Right lobe of liver (tissue), 6 donors: ENCODE measurements at places on chromosomes 7 and 10. TPM values are rescaled to one million over a fixed set of nuclear protein-coding genes. Genes with fewer than 3 reads are reported as not detected.

- H3K27ac ChIP-seq, result no peak overlapping the region
- no peaks in the 10 kb centered on the region for H3K27me3 ChIP-seq
- DNase-seq, result no peak
- no peaks in the 10 kb centered on the region for H3K4me1 ChIP-seq
- H3K4me3 ChIP-seq, result no peak overlapping the region
Observed at GRCh38 chr10:130630135-130630534, 493.9 kb downstream of the GLRX3 start.

DNA sequence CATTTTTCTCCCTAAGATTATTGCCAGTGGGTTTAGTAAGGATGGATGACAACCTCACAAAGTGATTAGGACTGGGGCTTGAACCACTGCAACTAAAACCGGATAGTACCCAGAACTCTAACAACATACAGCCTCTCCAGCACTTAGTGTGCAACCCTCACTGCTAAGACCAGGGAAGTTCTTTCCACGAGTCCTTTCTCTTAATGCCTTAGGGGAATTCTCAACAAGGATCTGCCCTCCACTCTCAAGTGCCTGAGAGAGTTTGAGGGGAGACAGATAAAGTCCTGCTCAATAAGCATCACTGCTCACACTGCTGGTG, 104.6 kb downstream of the NRP1 start:
- no peaks in the 10 kb centered on the region for H3K4me1 ChIP-seq
- no peaks in the 10 kb centered on the region for H3K27me3 ChIP-seq
- H3K36me3 ChIP-seq, result peaks cover 13% of the 10 kb centered on the region
- DNase-seq, result no peak
- H3K4me3 ChIP-seq, result no peak overlapping the region

GRCh38 chr7:81036057-81036456, 117.2 kb upstream of the SEMA3C start:
- no peaks in the 10 kb centered on the region for H3K27me3 ChIP-seq
- no peaks in the 10 kb centered on the region for H3K4me1 ChIP-seq
- H3K4me3 ChIP-seq, result no peak overlapping the region
- H3K36me3 ChIP-seq, result no peaks in the 10 kb centered on the region

Gene RPS24
- 505 TPM for total RNA-seq

GRCh38 chr7:958221-959200, 4.0 kb upstream of the ADAP1 start:
- DNase-seq, result no peak
- H3K27me3 ChIP-seq, result peaks cover 3% of the 10 kb centered on the region
- H3K4me3 ChIP-seq, result no peak overlapping the region
- H3K27ac ChIP-seq, result no peak overlapping the region
- no peaks in the 10 kb centered on the region for H3K36me3 ChIP-seq

DNA sequence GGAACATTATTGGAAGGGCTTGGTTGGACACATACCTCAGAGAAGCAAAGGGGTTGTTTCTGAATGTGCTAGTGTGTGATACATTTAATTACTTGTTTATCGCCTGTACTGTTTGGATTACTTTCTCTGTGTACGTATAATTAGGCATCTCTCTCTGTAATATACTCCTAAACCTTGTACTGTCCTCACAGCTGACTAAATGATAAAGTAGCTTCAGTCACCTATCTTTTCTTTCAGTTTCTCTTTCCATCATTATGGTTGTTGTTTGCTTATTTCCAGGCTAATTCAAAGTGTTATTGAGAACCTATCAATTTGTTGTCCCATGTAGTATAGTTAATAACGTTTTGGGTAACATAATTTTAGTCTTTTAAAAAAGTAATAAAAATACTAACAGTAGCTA, 34.0 kb downstream of the MXI1 start:
- no peak overlapping the region for H3K4me3 ChIP-seq
- H3K36me3 ChIP-seq, result no peaks in the 10 kb centered on the region
- no peak overlapping the region for H3K27ac ChIP-seq
- DNase-seq, result no peak
- H3K27me3 ChIP-seq, result no peaks in the 10 kb centered on the region

Gene AKR1C2
- total RNA-seq, result 203 TPM

- H3K27me3 ChIP-seq, result no peaks in the 10 kb centered on the region
- no peaks in the 10 kb centered on the region for H3K36me3 ChIP-seq
- H3K27ac ChIP-seq, result no peak overlapping the region
- DNase-seq, result no peak
- H3K4me1 ChIP-seq, result no peaks in the 10 kb centered on the region
Observed at GRCh38 chr10:88893611-88894010, 13.6 kb downstream of the STAMBPL1 start.

Gene CNTNAP2
- total RNA-seq, result 4.0 TPM

DNA sequence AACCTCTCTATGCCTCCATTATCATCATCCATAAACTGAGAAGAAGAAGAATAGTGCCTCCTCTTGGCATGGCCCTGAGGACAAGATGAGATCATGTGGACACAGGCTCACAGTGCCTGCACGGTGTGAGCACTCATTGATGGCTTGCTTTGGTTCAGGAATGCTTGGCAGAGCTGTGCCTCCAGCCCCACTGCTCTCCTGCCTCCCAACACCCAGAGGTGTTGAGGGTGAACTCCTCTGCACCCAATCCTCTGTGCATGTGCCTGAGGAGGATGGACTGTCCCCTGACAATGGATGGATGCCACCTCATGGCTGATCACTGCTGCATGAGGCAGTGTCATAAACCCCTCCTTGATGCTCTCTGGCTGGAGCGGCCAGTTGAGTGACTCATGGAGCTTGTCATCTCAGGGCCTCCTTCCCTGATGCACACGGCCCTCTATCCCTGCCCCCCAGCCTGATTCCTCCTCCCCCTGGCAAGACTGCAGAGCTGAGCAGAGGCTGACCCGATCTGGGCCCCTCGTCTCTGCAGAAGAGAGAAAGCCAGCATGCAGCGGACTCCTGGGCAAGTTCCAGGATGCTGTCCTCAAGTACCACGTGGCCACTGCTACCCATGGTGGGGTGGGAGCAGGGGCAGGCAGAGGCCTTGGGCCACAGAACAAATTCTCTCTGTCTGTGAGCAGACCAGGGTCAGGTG, 136.3 kb downstream of the KCNMA1 start:
- H3K36me3 ChIP-seq, result no peaks in the 10 kb centered on the region
- H3K27ac ChIP-seq, result no peak overlapping the region
- H3K4me3 ChIP-seq, result no peak overlapping the region
- peaks cover 38% of the 10 kb centered on the region for H3K4me1 ChIP-seq
- no peaks in the 10 kb centered on the region for H3K27me3 ChIP-seq

Gene AASS
- total RNA-seq, result 46.9 TPM

GRCh38 chr10:88065383-88066049, 202.1 kb downstream of the PTEN start:
- peak overlapping the region; percentile 85 for H3K27ac ChIP-seq
- DNase-seq, result no peak
- H3K4me3 ChIP-seq, result no peak overlapping the region
